ENCODE measurements at places on chromosomes 6 and 20. TPM values are rescaled to one million over a fixed set of nuclear protein-coding genes. Genes with fewer than 3 reads are reported as not detected.

The C6orf15 gene
- not detected for total RNA-seq

The CDC5L gene
- 30.5 TPM for total RNA-seq

The MDFI gene
- total RNA-seq, result 57.3 TPM

The THEMIS gene
- total RNA-seq, result not detected

The SLCO4A1 gene
- 1.6 TPM for total RNA-seq

The FNDC1 gene
- total RNA-seq, result 0.55 TPM

The SPDEF gene
- total RNA-seq, result 2.1 TPM

The PAK5 gene
- 0.42 TPM for total RNA-seq

The TUBE1 gene
- total RNA-seq, result 42.0 TPM

Data from endodermal cell (in vitro differentiated cells).